ENCODE measurements at places on chromosomes 12 and 14.

DNA sequence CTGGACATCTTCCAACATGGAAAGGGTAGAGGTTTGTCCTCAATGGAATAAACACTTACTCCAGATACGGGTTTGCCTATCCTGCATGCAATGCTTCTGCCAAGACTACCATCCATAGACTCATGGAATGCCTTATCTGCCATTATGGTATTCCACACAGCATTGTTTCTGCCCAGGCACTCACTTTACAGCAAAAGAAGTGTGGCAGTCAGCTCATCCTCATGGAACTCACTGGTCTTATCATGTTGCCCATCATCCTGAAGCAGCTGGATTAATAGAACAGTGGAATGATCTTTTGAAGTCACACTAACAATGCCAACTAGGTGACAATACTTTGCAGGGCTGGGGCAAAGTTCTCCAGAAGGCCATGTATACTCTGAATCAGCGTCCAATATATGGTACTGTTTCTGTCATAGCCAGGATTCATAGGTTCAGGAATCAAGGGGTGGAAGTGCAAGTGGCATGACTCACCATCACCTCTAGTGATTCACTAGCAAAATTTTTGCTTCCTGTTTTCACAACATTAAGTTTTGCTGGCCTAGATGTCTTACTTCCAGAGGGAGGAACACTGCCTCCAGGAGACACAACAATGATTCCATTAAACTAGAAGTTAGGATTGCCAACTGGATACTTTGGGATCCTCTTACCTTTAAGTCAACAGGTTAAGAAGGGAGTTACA is 140.4 kb downstream of the SLC35F4 start:
- no peak for DNase-seq

DNA sequence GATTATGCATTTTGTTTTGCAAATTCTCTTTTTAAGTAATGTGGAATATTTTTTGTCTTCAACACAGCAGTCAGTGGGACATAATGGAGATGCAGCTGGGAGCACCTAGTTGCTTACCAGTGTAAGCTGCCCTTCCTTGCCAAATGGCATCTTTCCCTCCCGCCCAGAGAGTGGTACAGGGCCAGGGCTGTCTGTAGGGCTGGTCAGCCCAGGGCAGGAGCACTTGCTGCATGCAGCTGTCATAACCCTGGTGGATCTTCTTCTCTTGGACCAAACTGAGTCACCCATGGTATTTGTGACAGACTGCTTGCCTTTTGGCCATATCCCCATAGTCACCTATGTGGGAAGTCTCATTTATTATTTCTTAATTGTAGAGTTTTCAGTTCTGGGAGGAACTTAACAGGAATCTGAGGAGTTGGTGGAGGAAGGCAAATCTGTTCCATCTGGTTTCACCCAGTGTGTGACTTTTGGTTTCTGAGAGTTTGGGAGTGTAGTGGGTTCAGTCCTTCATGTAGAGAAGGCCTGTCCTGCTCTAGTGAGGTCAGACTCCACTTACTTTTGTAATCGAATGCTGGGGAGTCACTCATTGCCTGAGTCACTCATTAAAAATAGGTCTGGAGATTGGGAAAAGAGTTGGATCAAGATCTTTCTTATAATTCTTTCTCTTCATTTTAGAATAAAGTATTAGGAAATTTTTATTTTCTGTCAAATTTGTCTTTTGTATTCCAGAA is 62.0 kb upstream of the ASPG start:
- DNase-seq, result no peak

DNA sequence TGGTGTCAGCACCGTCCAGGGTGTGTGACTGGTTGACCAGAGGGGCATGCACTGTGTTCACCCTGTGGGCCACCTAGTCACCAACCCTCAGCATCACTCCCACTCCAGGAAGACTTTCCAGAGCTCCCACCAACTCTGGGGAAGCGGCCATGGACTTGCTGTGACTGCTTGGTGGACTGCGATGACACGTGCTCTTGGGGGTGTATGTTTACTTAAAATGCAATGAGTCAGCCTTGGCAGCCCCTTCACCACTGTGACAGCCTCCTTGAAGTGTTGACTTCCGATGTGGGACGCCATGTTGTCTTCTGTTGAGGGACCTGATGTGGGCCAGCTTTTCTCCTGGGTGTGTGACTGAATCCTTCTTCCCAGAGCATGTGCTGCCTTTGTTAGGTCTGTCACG is 151.1 kb upstream of the RTL1 start:
- no peak for DNase-seq

DNA sequence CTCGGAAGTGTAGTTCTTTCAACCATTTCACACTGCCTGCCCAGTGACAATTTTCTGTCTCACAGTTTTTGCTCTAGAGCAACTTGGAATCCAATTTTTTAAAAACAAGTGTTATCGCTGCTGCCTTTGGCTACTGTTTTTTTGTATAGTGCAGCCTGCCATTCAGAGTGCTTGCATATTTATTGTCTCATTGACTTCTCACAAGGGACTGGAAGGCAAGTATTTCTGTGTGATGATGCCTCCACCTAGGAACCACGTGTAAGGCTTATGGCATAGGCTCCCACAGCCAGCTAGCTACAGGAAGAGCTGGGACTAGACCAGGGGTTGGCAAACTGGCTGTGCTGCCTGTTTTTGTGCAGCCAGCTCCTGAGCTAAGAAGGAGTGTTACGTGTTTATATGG is 903 bp downstream of the PARPBP start:
- DNase-seq, result no peak

DNA sequence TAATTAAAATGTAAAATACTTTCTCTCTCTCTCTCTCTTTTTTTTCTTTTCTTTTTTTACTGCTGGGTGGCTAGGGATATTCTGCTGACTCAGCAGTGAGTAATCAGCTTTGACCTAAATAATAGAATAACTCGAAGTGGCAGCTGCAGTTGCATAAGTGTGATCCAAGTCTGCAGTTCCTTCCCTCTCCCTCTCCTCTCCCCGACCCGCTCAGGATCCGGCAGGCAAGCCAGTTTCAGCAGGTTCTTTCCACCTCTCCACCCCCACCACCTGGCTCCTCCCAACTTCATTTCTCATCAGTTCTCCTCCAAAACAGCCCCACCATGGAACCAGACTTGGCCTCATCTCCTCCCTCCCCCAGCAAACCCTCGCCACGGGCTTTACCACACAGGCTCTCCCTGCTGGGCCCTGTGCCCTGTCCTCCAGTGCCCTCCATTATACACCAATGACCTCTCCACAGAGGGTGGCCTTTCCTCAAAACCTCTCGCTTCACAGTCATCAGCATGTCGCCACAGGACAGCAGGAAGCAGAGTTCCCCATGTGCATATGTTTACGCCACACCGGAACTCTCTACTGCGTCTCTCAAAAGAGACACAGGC is 22.4 kb downstream of the SLC7A8 start:
- no peak for DNase-seq

All from NCI-H2081 treated with DMSO at 0.1 percent for 48 hours (cell line).